Dermis blood vessel endothelial cell (primary cell): ENCODE measurements at places on chromosomes 16 and 17. TPM values are rescaled to one million over a fixed set of nuclear protein-coding genes. Genes with fewer than 3 reads are reported as not detected.

LRRC37A3 gene
- 3.9 and 4.1 TPM in 2 replicates for total RNA-seq

GRCh38 chr17:4690745-4691144 is 13.2 kb downstream of the PELP1 start:
- no peak for DNase-seq

- DNase-seq, result no peak
Measured at GRCh38 chr16:4675864-4676786, 17.2 kb upstream of the NUDT16L1 start.

- DNase-seq, result peak; percentile 60
Measured at GRCh38 chr16:11423315-11424117, 78.3 kb downstream of the RMI2 start.

- DNase-seq, result no peak
Measured at GRCh38 chr17:1470755-1471462, 14.9 kb upstream of the CRK start.

DNA sequence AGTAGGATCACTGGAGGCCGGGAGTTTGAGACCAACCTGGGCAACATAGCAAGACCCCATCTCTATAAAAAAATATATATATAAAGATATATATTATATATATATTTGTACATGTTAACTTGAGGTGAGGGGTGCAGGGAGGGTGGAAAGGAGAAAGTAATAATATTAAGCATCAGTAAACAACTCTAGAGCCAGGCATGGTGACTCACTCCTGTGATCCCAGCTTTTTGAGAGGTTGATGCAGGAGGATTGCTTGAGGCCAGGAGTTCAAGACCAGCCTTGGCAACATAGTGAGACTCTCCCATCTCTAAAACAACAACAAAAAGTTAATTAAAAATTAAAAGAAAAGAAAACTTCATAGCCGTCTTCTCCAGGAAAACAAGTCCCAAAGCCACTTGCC is 61.7 kb upstream of the SMURF2 start:
- DNase-seq, result peak; percentile 51

- peak; percentile 68 for DNase-seq
Measured at GRCh38 chr16:10181196-10182162, 749 bp downstream of the GRIN2A start.

DNA sequence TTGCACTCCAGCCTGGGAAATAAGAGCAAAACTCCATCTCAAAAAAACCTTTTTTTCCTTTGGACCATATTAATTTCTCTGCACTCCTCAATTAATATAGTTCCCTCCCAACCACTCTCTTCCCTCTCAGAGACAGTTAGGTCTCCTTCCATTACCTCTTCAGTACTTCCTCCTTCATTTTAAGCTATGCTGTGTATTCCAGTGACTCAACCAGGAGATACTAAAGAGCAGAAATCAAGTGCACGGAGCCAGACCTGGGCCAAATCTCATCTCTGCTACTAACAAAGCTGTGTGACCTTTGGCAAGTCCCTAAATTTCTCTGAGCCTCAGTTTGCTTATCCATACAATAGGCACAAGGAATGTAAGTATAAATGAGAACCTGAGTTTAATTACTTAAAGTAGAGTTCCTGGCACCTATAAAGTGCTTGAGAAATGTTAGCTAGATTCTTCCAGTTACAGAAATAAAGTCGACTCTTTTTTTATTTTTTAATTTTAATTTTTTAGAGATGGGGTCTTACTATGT is 8.5 kb downstream of the PECAM1 start:
- no peak for DNase-seq

KRTAP17-1 gene
- total RNA-seq, result not detected in 2 replicates

DNA sequence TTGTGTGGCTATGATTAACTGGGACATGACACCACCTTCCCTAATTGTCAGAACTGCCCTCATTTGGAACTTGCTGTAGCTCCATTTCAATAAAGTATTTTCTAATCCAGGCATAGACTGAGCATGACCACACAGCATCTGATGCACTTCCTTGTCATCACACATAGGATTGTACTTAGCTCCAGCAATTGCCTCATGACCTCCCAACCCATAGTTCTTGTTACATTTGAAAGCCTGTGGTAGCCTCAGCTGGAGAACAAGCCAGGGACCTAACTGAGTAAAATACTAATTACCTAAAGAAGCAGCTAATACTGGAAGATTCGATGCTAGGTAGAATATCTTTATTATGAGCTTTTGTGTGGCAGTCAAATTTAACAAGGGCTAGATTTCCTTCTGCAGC is 187.3 kb upstream of the KIF2B start:
- no peak for DNase-seq

DNA sequence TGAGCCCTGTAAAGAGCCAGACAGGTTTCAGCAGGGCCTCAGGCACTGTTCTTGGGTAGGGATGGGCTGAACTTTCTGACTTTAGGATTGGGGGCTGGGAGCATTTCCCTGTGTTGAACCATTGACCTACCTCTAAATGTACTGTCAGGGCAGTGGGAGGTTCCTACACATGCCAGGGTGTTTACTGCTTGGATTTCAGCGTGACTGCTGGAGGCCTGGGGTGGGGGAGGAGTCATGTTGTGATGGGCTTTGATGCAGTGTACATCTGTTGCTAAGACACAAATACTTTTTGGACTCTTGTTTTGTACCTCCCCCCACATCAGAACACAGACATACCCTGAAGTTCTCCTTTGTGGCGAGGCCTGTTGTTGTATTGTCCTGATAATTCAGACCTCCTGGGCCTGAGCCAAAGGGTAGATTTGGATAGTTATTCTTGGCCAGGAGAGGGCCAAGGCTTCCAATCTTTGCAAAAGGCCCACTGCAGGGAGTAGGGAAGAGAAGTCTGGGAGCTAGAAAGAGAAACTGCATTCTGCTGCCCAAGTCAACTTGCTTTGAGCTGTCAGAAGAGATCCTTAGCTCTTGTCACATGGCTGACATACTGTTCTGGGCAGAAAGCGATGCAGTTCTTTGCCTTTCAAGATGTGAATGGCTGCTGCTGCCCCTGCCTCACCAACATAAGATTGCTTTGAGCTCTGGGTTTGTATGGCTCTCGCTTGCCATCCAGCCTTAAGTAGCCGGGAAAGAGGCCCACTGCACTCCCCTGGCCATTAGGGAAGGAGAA is 3.7 kb downstream of the NFE2L1 start:
- DNase-seq, result peak; percentile 93

VMO1 gene
- total RNA-seq, result 0.51 TPM in 1 of 2 replicates, not detected in the other

DNA sequence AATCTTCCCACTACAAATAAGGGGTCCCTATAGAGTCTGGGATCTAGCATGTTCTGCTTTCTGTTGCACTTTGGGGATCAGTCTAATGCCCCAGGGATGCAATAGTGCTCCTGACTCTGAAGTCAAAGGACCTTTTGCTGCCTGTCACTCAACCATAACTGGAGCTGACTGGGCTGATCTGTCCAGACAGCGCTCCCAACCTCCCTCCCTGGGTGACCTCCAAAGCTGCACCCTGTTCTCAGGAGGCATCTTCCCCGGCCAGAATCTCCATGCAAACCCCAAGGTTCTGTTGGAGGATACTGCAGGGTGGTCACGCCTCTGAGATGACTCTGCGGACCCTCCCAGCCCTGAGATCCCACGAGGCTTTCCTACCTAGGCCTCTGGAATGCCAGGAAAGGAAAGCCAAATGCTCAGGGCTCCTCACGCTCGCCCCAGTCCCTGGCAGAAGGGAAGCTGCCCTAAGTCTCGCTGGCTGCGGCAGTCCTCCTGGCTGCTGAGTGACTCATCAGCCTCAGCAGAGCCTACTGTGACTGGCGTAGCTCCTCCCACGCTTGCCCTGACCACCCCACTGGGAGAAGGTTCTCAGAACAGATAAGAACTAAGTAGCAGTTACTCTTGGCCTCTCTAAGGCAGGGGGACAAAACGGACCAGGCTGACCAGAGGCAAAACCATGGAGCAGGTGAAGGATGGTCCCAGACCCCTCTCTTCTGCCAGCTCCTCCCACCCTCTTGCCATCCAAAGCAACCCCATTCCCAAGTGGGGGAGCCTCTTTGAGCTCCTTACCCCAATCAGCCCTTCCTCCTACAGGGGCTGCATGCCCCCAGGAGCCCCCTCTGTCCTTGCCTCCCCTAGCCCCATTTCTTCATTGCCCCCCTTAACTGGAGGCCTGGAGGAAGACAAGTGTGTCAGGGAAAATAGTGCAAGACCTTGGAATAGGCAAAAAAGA is 124.1 kb upstream of the TNRC6C start:
- DNase-seq, result peak; percentile 84

- DNase-seq, result no peak
Measured at GRCh38 chr16:1537763-1538289, 4.4 kb downstream of the TMEM204 start.

GRCh38 chr17:66858226-66859083 is 23.5 kb downstream of the CACNG5 start:
- DNase-seq, result no peak

DNA sequence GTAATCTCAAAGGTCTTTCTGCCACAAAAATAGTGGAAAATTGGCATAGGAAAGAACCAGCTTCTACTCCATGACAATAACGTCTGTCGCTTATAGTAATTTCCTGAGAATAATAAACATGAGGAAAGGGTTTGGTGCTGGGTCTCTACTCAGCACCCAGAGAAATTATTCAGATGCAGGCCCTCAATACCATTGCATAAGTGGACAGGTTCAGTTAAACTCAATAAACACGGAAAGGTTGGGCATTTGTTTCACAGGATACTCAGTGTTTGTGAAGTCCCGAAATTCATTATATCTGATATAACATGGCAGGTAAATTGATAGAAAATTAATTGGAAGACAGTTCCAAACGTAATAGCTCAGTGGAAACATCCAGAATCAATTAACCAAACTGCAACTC is 254.0 kb downstream of the CNTNAP4 start:
- DNase-seq, result no peak

- DNase-seq, result no peak
Measured at GRCh38 chr16:66800856-66801255, 528 bp downstream of the TERB1 start.

CCDC40 gene
- total RNA-seq, result 1.4 and 2.2 TPM in 2 replicates

UTS2R gene
- not detected in 2 replicates for total RNA-seq

BTBD17 gene
- 0.17 TPM in 1 of 2 replicates, not detected in the other for total RNA-seq

SLFN14 gene
- total RNA-seq, result not detected in 2 replicates

- DNase-seq, result no peak
Measured at GRCh38 chr16:17083628-17084027, 387.1 kb downstream of the XYLT1 start.

- peak; percentile 99 for DNase-seq
Measured at GRCh38 chr17:27384261-27384701, 72.0 kb upstream of the KSR1 start.

GRCh38 chr17:42517516-42517915 is 18.5 kb upstream of the NAGLU start:
- DNase-seq, result peak; percentile 93

- peak; percentile 92 for DNase-seq
Measured at GRCh38 chr16:29700253-29700987, 21.4 kb downstream of the QPRT start.

- no peak for DNase-seq
Measured at GRCh38 chr17:73023759-73024158, 68.7 kb downstream of the SLC39A11 start.

TBC1D3K gene
- not detected in 2 replicates for total RNA-seq

CIAPIN1 gene
- 70.5 and 92.1 TPM in 2 replicates for total RNA-seq

GRCh38 chr17:28370035-28370743 is at the start of gene VTN:
Gene VTN, minus strand, starts transcription at chr17:28370307. Its CDS starts 104 bp downstream, at chr17:28370203.
- DNase-seq, result peak; percentile 36

GRCh38 chr17:601244-601925 is 113.3 kb downstream of the VPS53 start:
- DNase-seq, result peak; percentile 24

DNA sequence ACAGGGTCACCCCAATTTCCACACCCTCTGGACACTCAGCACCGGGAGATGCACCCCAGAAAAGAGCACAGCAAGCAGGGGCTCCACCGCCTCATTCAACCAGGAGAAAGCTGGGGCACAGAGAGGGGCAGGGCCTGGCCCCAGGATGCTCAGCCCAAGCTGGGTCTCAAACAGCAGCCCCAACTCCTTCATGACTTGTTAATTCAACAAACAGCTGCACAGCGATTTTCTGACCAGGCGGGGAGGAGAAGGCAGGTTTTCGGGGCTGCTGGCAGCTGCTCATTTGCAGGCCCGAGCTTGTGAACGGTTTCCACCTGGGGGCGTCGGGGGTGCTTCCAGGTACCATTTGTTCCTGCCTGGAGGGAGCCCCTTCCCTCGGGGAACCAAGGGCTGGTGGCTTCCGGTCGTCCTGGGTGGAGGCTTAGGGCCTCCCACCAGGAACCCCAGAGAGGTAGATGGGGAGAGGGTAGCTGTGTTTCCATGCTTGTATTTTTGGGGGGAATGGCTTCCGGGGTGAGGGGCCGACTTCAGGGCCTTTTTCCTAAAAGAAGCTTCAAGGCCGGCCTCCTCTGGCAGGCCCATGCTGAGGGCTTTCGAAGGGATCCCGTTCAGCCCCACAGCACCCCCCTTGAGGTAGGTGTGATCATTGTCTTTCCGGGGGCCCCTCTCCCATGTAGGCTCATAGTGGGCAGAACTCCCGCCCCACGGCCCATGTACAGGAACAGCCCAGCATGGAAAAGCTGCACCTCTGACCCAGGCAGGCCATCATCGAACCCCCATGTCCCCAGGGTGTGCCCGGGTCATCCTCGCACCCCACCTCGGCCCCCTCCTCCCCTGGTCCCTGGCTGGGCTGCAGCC is 191.6 kb upstream of the GSE1 start:
- no peak for DNase-seq

FAM117A gene
- total RNA-seq, result 15.5 and 25.4 TPM in 2 replicates

DNA sequence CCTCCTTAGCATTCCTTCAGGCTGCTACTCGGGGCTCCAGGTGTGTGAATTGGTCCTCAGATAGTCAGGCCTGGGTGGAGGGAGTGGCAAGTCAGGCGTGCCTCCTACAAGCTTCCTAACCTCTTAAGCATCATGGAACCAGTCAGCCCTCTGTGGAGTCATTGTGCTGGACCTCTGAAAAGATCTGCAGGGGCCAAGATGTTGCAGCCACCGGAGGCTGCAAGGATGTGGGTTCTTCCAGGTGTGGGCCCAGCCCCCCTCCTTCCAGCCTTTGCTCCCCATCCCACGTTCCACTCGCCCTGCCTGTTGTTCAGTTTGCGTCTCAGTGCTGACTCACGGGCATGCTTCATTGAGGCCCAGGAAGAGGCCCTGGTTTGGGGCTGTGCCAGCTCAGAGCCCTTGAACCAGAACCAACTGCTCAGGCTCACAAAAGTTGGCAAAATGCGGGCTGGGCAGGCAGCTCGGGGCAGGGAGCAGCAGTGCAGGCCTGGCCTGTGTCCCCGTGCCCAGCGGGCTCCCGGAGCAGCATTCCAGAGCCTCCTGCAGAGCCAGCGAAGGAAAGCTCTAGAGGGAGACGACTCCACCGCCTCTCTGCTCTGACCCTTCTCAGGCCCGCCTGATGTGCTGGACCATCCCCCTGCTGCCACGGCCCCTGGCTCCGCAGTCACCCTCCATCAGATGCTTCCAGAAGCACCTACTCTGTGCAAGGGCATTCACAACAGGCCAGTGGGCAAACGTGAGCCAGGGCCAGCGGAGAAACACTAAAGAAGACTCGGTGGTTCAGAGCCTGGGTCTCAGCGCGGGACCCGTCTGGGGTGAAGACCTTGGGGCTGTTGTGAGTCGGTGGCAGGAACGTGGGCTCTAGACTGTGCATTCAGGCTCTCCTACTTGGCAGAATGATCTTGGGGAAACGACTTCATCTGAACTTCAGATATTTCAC is 7.5 kb downstream of the LDHD start:
- DNase-seq, result no peak

DNA sequence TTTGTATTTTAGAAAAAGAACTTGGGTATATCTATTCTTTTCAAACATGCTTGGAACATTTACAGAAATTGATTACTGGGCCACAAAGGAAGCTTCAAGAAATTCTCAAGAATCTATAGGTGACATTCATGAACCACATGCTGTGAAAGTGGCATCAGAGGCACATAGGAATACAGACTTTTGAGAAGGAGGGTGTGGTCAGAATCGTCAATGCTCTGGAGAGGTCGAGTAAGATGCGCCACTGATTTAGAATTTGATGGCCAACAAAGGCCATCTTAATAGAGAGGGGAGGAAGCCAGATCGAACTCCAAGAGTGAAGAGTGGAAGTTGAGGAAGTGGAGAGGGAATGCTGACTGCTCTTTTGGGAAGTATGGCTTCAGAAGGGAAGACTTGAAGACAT is 3.5 kb upstream of the NSMCE1 start:
- no peak for DNase-seq
